ENCODE measurements at places on chromosomes 5 and 9.

- no peak for DNase-seq
These were observed 152.7 kb downstream of the ATP10B start for GRCh38 chr5:160699301-160699700.

DNA sequence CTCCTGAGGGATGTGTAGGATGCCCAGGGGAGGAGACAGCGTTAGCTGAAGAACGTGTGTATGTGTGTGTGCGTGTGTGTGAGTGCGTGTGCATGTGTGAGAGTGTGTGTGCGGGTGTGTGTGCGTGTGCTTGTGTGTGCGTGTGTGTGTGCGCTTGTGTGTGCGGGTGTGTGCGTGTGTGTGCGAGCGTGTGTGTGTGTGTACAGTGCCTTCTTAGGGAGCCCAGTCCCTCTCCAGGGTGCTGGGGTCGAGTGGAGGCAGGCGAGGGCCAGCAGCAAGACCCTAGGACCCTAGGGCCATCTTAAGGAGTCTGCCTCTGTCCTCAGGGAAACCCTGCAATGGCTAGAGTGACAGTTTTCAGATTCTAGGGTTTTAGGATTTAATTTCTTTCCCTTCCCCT lies 26.0 kb upstream of the STXBP1 start:
- no peak for DNase-seq

DNA sequence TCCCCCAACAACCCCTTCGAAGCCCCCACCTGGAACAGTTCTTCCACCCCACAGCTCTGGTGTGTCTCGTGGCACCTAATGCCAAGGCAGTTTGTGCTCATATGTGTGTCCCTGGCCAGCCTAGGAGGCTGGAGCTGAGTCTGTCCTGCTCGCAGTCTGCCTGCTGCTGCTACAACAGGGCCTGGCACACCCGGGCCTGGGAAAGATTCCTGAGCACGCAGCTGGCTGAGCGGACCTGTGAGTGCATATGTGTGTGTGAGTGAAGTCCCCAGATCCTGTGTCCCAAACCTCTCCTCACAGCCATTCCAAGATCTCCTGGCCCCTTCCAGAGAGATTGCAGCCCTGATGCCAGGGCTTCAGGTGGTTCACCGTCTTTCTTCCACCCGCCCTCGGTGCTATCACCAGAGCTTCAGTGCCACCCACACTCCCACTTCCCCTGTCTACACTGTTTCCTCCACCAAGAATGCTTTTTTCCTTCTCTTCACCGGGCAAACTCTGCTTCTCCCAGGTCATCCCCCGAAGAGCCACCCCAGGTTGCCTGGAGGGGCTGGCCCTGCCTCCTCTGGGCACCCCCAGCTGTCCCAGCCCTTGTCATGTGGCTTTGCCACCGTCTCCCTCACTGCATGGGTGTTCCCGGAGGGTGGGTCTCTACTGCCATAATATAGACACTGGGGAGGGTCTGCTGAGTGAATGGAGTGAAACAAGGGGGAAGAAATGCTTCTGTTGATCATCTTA lies 28.4 kb downstream of the LMX1B start:
- DNase-seq, result no peak

GRCh38 chr9:105138306-105138801 lies 106.1 kb upstream of the SLC44A1 start:
- DNase-seq, result no peak

GRCh38 chr9:99593610-99594009 lies 228.1 kb upstream of the NR4A3 start:
- no peak for DNase-seq
